Immature natural killer cell (primary cell): ENCODE measurements at places on chromosomes 4 and X. TPM values are rescaled to one million over a fixed set of nuclear protein-coding genes. Genes with fewer than 3 reads are reported as not detected.

The GPR173 gene
- not detected for polyA plus RNA-seq

The NLRP2B gene
- not detected for polyA plus RNA-seq

The PDGFC gene
- polyA plus RNA-seq, result not detected

GRCh38 chr4:184536881-184537248, 62.5 kb upstream of the IRF2 start:
- no peak for DNase-seq

GRCh38 chr4:173990126-173990868, 293.2 kb downstream of the FBXO8 start:
- no peak for DNase-seq

DNA sequence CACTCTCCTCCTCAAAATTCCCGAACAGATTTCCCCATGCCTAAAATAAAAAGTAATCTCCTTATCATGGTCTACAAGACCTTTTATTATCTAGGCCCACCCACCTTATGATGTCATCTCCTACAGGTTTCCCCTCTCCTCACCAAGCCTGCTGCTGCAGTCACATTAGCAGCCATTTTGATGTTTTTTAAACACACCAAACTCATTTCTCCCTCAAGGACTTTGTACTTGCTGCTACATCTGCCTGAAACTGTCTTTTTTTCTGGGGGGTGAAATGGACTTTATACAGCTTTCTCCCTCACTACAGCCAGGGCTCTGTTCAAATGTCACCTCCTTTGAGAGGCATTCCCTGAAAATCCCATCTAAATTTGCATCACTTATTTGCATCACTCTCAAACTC, 90.2 kb upstream of the TAB3 start:
- DNase-seq, result no peak

DNA sequence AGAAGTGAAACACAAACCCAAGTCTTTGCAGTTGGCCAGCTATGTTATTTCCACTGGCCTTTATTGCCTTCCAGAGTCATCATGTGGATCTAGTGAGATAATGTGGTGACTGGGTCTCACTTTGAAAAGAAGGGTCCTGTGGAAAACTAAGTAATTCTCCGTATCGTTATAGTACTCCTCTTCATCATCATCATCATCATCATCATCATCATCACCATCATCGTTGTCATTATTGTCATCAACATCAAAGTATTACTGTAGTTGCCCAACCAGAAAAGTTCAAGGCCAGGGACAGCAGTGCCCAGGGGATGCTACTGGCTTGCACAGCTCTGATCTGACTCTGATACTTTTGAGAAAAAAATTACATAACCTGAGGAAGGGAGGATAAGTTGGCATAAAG, 295.6 kb upstream of the F9 start:
- DNase-seq, result no peak

- DNase-seq, result no peak
These were observed 34.3 kb downstream of the IRF2 start for GRCh38 chr4:184439856-184440594.

DNA sequence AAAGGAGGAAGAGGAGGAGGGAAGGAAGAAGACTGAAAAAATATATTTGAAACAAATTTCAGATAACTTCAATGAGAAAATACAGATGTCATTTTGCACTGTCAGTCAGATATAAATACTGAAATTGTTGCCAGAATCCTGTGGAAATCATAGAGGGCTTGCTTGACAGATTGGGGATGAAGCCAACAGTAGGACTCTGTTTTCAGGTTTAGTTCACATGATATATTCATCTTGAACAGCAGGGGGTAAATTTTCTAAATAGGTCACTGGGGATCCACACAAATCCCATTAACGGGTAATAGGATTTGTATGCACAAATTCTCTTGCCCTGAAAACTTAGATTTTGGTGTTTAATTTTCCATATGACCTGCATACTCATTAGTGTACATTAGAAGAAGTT, 103.3 kb upstream of the PCDH18 start:
- DNase-seq, result no peak
